H7 (cell line): ENCODE measurements at places on chromosomes 11 and 22.

DNA sequence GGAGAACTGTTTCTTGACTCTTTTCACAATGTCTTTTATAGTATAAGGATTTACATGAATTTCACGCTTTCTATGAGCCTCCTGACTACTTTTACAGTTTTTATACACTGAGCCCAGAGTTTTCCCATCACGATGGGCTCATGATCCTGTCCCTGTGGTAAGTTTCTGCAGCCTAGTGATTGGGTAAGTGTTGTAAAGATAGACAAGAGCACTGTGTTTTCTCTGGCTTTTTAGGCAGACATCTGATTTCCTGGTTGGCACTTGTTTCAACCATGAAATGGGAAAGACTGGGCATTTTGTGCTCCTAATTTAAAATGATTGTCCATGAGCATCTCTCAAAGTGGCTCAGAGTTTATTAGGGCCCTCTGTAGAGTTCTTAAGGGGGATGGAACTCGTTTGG, 299.0 kb downstream of the FAT3 start:
- no peak for DNase-seq

GRCh38 chr11:87493516-87493915, 455.8 kb downstream of the TMEM135 start:
- DNase-seq, result peak; percentile 57

GRCh38 chr11:33899400-33900037, 7.6 kb upstream of the LMO2 start:
- DNase-seq, result no peak

- no peak for DNase-seq
Observed at GRCh38 chr11:37483761-37484160, 885.7 kb upstream of the RAG2 start.

DNA sequence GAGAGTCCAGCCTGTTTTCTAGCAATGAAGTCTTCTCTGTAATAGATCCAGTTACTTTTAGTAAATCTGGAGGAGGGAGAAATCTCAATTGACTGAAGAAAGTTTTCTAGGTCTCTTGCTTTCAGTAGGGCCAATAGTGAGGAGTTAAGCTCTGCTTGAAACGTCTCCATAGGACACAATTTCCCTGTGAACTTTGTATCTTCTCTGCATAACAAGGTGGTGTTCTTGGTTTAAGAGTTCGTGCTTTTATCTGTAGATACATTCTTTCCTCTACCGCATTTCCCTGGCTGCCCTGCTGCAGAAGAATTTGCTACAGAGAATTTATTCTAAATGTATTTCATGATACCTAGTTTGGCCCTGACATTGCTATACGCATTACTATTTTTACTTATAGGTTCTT, 183.1 kb downstream of the ARHGAP42 start:
- no peak for DNase-seq

DNA sequence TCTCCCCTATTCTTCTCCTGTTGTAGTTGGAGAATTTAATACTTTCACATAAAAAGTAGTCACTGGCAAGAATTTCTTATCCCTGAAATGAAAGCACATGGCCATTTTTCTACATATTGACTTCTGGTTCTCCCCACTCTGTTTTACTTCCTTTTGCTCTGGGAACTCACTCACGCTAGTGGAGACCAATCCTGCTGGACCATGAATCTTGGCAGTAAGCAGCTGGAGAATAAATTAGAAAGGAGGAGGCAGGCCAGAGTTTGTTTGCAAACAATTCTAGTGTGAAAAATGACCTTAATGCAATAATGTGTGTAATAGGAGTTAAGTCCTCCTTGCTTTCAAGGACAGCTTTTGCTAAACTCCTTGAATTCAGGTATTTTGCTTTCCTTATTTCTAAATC, 412.3 kb upstream of the CHORDC1 start:
- DNase-seq, result no peak

DNA sequence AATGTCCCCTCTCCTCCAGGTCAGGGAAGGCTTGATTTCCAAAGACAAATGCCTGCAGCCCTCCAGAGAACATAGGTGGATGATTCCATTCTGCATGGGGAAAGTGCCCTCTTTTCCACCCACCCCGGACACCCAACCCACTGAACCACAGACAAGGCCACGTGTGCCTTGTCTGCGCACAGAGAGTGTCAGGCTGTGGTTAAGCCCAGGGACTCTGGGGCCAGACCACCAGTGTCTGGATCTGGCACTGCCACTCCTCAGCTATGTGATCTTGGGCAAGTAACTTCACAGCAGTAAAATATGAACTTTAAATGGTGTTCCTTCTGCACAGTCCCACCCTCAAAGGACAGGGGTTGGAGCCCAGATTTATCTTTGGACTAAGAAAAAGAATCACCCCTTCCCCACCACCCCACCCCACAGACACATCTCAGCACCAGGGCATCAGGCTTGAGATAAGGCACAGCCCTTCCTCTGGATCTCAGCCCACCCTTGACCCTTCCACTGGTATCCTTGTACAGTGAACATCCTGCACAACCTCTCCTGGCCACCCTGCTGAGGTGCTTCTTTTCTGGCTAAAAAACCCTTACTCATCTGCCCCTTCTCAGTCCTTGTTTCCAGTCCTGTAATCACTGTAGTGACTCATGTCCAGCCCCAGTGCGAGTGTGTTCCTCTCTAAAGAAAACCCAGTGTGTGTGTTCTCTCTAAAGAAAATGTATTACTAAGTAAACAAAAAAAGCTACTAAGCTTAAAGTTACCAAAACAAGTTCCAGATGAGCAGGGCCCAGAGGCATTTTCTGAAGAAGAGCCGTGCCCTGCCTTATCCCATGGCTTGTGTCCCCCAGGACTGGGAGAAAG, 1.9 kb upstream of the PTGDR2 start:
- no peak for DNase-seq

DNA sequence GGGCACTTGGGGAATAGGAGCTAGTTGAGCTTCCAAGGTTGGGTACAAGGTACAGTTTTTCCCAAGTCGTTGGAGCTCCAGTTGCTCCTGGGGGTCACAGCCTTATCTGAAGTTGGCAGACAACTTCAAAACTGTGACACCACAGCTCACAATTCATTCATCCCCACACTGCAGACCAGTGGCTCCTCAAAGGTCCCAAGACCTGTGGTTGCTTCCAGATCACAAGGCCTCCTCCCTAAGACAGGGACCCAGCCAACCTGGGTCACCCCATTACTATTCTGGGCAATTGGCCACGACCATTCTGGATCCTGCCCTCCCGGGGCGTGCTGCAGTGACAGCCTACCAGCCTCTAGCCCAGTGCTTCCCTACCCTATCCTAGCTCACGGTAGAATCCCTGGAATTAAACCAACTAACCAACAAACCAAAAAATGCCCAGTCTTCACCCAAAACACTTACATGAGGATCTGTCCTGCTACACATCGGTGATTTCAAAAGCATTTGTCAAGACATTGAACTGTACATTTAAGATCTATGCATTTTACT, 862 bp upstream of the PDXP start:
- peak; percentile 77 for DNase-seq

DNA sequence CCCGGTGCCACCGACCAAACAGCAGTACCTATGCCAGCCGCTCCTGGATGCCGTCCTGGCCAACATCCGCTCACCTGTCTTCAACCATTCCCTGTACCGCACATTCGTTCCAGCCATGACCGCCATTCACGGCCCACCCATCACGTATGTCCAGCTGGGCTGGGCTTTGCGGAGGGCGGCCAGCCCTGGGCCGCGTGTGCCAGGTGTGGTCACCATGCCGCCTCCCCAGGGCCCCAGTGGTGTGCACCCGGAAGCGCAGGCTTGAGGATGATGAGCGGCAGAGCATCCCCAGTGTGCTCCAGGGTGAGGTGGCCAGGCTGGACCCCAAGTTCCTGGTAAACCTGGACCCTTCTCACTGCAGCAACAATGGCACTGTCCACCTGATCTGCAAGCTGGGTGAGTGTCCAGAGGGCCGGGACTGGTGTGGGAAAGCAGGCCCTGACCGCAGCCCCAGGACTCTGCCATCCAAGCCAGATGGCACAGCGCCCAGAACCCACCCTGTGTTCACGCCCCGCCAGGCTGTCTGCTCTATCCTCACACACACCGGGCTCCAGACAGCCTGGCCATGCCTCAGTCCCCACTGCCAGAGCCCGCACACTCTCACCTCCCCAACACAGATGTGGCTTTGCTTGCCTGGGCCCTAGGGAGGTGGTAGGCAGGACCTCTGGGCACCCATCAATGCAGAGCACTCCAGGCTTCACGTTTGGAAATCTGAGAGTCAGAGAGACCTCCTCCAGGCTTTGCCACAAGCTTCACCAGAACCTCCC, 77.6 kb downstream of the MED15 start:
- DNase-seq, result no peak
